ENCODE measurements at places on chromosomes 12 and 14.

- no peak for DNase-seq
Observed at GRCh38 chr12:32533971-32534590, 134.7 kb downstream of the FGD4 start.

- no peak for DNase-seq
Observed at GRCh38 chr12:24425601-24425970, 476.1 kb upstream of the SOX5 start.

DNA sequence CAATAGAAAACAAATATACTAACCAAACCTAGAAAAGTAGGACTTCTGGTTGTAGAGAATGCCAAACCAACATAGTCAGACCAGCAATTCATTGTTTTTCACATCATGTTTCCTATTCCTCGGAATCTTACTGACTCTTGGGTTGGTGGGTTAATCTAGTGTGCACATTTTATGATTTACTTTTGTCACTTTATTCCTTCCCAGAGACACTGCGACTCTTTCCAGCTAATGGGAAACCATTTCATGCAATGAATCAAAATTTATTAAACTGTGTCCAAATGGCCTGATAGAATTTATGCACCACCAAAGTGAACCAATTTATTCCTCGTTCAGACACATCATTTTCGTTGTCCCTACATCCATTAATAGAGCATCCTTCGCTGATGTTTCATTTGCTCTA, 464.9 kb downstream of the RPS29 start:
- no peak for DNase-seq

DNA sequence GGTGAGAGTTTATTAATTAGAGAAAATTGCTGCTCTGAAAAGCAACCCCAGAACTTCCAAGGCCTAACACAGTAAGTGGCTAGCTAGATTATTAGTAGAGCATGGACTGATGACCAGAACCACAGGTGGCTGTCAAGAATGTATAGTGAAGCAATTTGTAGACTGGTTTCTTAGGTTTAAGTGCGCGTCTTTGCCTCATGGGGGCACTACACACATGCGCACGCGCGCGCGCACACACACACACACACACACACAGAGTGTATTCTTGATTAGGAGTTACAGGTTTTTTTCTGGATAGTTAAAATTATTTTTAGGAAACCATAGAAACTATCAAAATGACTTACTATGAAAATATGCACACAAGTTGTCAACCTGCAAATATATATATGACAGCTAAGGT, 66.5 kb downstream of the BHLHE41 start:
- no peak for DNase-seq

DNA sequence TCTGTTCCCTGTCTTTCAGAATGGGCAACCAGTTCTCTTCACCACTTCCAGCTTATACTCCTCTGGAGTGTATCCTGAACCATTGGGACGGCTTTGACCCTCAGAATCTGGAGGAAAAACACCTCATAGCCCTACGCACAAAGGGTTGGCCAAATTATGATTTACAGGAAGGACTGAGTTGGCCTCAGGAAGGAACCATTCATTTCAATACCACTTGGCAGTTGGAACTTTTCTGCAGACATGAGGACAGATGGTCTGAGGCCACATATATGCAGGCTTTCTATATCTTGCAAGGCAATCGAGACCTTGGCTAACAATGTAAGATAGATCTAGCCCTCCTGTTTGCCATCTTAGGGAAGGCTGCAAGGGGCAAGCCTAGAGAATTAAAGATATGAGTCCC, 24.0 kb downstream of the CLECL1 start:
- no peak for DNase-seq

- DNase-seq = no peak
Observed at GRCh38 chr12:86551146-86551571, 295.0 kb upstream of the MGAT4C start.

- DNase-seq = no peak
Observed at GRCh38 chr12:67651132-67651695, 2.7 kb downstream of the DYRK2 start.

GRCh38 chr12:45601888-45602287, 127.6 kb upstream of the ARID2 start:
- DNase-seq = no peak

DNA sequence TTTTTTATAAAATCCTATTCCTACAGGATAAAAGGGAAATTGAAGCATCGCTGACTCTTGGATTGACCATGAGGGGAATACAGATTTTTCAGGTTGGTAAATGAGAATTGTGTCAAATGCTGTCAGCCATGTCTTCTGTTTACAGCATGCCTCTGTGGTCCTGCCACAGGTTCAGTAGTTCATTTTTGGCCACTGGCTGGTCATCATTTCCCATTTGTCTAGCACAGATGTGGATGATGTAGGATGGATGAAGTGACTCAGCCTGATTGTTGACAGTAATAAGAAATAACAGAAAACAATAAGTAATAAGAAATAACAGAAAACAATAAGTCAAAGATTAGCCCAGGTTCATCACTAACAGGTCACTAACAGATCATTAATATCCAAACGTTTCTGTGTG, 59.8 kb downstream of the FRMD6 start:
- DNase-seq = no peak

GRCh38 chr14:38098074-38098836, 109.4 kb upstream of the SSTR1 start:
- DNase-seq = no peak
